ENCODE measurements at places on chromosomes 11 and 22. TPM values are rescaled to one million over a fixed set of nuclear protein-coding genes. Genes with fewer than 3 reads are reported as not detected.

The KDM4E gene
- total RNA-seq, result not detected

The KRTAP5-8 gene
- not detected for total RNA-seq

The MPEG1 gene
- total RNA-seq, result 5.8 TPM

The SUSD2 gene
- total RNA-seq, result 22.5 TPM

The PRG3 gene
- total RNA-seq, result not detected

- H3K36me3 ChIP-seq, result no peaks in the 10 kb centered on the region
- H3K4me1 ChIP-seq, result no peaks in the 10 kb centered on the region
- H3K4me3 ChIP-seq, result no peak overlapping the region
- H3K27ac ChIP-seq, result no peak overlapping the region
These were observed 10.4 kb upstream of the HIKESHI start for GRCh38 chr11:86291466-86292262.

DNA sequence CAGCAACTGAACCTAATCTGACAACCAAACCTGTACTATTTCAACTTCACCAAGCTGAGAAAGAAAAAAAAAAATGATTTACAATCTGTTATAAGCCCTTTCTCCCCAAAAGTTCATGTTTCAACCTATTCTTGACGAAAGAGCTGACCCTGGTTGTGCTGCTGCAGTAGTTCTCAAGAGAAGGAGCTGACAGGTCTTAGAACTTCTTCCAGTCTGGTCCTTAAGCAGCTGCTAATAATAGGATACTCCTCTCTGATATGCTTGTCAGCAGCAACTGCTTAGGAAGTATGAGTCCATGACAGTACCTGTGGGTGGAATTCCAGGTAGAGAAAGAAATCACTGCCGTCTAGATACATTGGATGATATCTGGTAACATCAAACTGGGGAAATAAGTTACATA lies 735.1 kb upstream of the CCDC90B start:
- no peak for DNase-seq
- H3K4me1 ChIP-seq, result no peaks in the 10 kb centered on the region
- H3K4me3 ChIP-seq, result no peak overlapping the region

DNA sequence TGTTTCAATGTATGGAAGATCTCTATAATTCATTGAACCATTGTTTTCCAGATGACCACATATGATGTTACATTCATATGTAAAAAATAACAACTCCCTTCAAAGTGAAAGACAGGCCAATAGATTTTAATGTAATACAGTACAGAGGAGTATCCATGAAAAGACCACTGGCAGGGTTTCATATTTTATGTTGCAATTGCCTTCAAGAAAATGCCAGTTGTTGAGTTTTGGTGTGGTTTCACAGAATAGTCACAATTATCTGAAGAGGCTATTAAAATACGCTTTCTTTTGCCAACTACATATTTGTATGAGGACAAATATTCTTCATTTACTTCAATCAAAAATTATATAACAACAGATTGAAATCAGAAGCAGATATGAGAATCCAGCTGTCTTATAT lies 14.3 kb downstream of the AMOTL1 start:
- H3K27ac ChIP-seq, result no peak overlapping the region
- no peak for DNase-seq
- peaks cover 33% of the 10 kb centered on the region for H3K4me1 ChIP-seq
- no peak overlapping the region for H3K4me3 ChIP-seq
- H3K36me3 ChIP-seq, result no peaks in the 10 kb centered on the region
- H3K27me3 ChIP-seq, result no peaks in the 10 kb centered on the region

- H3K4me3 ChIP-seq, result no peak overlapping the region
- no peak overlapping the region for H3K27ac ChIP-seq
- no peaks in the 10 kb centered on the region for H3K27me3 ChIP-seq
- no peak for DNase-seq
These were observed 47.4 kb downstream of the PKNOX2 start for GRCh38 chr11:125211948-125212340.
